NCI-H1105 (cell line): ENCODE measurements at places on chromosomes 3 and 15.

DNA sequence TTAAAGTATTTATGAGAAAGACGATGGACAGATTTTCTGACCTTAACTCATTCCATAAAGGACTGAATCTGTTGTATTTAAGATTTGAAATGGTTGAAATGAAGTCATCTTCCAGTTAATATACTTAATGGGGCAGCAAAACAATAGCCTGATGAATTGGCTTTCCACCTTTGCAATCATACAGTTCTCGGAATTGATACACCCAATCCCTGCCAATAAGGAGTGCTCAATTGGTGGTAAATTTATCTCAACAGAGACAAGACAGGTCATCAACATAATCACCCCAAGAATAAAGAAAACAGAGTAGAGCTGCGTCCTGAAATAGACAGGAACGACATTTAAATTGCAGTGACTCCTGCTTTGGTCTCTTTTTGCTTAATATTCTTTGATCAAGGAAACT, 11.2 kb downstream of the ANXA2 start:
- no peak for DNase-seq

GRCh38 chr3:191428177-191428576, 32.8 kb upstream of the PYDC2 start:
- no peak for DNase-seq

DNA sequence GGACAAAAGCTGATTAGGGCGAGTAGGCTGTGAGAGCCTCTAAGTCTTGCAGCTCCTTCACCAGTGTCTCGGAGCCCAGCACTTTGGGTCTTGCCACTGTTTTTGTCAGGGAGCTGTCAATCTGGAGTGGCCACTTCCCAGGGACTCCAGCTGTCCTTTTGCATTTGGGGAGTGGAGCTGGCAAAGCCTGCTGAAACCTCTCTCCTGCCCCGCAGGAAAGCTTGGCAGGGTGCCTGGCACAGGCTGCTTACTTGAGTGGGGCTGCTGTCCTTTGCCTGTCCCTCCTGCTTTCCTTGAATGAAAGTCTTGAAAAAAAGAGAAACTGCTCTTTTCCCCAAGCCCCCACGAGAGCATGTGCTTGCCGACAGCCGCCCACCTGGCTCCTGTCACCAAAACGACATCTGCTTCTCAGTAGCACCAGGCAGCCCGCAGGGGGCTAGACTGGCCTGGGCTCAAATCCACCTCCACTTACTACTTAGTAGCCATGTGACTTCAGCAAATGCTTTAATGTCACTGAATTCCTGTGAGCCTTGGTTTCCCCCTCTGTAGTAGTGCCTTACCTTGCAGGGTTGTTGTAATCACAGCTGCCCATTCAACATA, 13.7 kb downstream of the USP13 start:
- peak; percentile 79 for DNase-seq

DNA sequence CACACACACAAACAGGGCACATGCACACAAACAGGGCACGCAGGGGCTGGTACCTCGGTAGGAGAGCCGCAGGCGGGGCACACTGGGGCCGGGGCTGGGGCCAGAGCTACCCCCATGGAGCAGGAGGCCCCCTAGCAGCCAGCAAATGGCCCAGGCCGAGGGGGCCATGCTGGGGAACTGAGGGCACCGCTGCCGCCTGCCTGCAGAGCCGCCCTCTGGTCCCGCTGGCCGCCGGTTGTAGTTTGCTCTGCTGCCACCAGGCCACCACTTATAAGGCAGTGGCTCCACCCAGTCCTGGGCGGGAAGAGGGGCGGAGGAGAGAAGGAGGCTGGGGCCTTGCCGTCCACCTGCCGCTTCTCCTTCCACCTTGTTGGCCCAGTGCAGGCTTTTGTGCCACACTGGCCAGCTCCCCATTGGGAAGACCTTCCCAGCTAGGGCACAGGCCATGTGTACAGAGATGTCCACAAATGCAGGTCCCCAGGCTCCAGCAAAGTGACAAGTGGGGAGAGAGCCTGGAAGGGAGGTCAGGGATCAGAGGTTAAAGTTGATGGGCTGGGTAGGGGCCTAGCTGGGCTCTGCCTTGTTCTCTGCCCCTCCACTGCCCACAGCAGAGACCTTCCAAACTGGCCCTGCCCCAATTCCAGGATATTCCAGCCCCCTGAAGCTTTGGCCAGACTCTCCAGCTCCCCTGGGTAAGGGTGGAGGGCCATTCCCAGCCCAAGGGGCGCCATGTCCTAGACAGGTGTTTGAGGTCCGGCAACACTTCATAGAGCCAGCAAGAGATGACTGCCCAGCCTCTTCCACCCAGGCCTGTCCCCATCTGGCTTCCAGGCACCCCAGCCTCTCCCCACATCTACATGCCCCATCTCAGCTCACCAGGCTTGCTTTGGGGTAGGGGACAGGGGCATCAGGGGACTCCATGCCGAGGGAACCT, at the start of gene SEMA3G:
Gene SEMA3G, minus strand, starts transcription at position 244 of the 934 bp plus-strand sequence. Its CDS starts 76 bp downstream, at position 168.
- no peak for DNase-seq

DNA sequence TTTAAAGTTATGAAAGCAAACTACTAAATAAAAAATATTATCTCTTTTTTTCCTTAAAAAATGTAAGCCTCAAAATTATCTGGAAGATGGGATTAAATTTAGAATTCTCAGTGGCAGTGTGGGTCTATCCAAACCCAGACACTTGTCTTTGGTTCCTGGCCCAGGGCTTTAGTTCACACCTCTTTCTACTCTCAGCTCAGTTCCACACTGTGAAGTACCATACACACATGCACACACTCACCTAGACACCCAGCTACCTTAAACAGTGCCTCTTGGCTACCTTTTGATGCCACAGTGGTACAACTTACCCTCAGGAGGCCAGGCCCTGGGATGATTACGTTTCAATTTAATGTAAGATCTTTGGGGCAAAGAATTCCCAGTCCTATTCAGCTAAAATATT, 51.0 kb upstream of the TSC22D2 start:
- DNase-seq: no peak

GRCh38 chr3:42376344-42376798, 34.0 kb downstream of the LYZL4 start:
- no peak for DNase-seq

- DNase-seq: no peak
These were observed 80.7 kb upstream of the PXYLP1 start for GRCh38 chr3:141150931-141151330.

GRCh38 chr3:171458864-171459136, 1.4 kb downstream of the TNIK start:
- DNase-seq: peak; percentile 56

DNA sequence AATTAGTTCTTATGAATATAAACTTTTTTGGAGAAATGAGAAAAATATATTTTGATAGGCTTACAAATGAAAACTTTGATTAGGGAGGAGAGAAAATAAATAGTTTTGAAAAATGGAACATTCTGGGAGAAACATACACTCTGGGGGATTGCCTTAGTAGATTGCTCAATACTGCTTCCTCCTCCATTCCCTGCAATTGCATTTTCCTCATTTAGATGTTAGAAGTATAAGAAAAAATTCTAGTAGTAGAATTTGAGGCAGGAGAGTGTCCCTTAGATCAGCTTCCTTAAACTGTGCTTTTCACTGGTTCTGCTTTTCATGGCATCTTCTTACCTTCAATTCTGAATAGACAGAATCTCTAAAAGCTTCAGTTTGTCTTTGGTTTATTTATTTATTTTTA, 46.2 kb upstream of the CTDSPL2 start:
- DNase-seq: no peak

DNA sequence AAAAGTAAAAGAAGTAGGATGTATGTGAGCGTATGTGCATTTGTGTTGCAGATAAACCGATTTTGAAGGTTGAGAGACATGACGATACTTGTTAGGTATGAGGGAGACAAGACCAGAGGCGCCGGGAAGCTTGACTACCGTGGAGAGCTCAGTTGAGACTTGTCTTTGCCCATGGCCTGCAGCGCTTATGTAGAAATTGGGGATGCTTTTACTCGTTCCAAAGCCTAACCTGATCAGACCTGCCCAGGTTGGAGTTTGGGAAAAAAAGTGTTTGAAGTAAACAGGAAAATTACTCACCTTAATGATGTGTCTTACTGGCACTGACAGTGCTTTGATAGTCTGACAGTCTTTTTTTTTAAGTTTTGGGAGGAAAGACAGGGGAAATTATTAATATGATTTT, 202.8 kb downstream of the TP63 start:
- peak; percentile 96 for DNase-seq

- DNase-seq: no peak
These were observed 13.9 kb upstream of the PODXL2 start for GRCh38 chr3:127614928-127615589.

DNA sequence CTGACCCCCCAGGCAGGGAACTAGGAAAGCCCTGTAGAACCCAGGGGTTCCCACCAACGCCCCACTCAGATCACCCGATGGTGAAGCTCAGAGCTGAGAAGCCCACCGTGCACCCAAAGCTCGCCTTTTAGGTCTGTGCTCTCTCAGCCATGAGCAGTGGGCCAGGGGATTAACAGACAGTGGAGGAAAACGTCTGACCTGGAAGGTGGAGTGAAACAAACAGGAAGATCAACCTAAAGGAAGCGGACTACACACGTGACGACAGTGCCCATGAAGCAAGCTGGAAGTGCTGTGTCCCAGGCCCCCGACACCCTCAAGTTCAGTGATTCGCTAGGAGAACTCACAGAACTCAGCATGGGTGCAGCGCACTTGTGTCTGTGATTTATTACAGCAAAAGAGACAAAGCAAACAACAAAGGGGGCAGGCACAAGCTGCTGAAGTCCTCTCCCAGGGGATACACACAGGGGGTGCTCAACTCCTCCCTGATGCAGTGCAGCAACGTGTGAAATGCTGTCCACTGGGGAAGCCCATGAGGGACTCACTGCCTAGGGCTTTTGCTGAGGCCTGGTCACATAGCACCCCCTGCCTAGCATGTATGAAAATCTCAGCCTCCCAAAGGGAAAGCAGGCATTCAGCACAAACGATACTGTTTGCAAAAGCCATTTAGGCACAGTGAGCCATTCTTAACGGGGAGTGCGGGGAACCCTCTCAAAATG, 43.5 kb downstream of the CFAP92 start:
- DNase-seq: no peak
